Activated CD4-positive, CD25-positive, alpha-beta regulatory T cell treated with anti-CD3 and anti-CD28 coated beads, Interleukin-2, amount 50 U/mL, for 24 hours (primary cell): ENCODE measurements at places on chromosomes 12 and 14.

GRCh38 chr12:109679501-109680263 is 33.9 kb upstream of the FAM222A start:
- ATAC-seq: no peak

- ATAC-seq: no peak
These were observed 397.5 kb upstream of the GARIN6 start for GRCh38 chr12:99250091-99250490.

DNA sequence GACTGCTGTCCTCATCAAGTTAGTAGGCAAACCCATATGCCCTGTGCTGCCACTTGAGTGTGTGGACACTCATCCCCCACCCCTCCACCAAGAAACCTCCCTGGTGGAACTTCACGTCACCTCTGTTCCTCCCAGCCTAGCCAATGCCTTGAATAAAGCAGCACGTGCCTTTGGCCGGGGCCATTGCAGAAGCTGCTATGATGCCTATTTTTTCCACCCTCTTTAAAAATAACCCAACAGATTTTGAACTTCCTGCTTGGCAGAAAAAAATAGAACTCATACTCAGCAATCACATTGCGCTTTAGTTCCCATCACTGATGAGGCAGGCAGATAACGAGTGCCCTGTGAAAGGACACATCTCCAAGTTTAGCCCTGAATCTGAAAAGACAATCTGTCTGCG is 23.1 kb upstream of the PWP1 start:
- ATAC-seq: no peak

DNA sequence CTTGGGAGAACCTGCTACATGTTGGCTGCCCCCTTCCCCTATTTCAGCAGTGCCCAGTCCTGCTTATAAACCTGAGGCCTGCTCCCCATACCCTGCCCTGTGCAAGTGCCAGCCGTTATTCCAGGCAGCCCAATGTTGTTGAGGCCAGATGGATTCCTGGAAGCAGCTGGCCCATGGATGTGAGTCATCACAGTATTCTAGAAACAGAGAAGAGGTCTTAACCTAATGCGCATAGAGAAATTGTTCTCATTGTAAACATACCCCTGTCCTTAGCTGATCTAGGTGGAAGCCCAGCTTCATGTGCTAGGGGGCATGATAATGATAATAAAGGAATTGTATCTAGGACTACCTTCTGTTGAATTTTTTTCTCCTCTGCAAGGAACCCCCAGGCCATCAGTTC is 69.7 kb downstream of the TSPAN11 start:
- no peak for ATAC-seq

- no peak for ATAC-seq
These were observed 2.6 kb downstream of the RTL1 start for GRCh38 chr14:100900837-100901390.
